ENCODE measurements at places on chromosomes 12 and 14. TPM values are rescaled to one million over a fixed set of nuclear protein-coding genes. Genes with fewer than 3 reads are reported as not detected.

Gene HOXC10
- not detected for total RNA-seq

Gene TPPP2
- not detected for total RNA-seq

Gene BMP4
- 10.7 TPM for total RNA-seq

Gene MANSC4
- not detected for total RNA-seq

Gene BATF
- total RNA-seq, result 1.2 TPM

Gene MVK
- total RNA-seq, result 14.0 TPM

Gene NPAS3
- total RNA-seq, result under 0.01 TPM

Gene MIP
- total RNA-seq, result 0.19 TPM

Gene FAIM2
- total RNA-seq, result 1.7 TPM

Gene LYZ
- total RNA-seq, result under 0.01 TPM

Gene SOAT2
- not detected for total RNA-seq

Gene SYNDIG1L
- total RNA-seq, result under 0.01 TPM

Gene PROX2
- total RNA-seq, result not detected

Gene JAG2
- total RNA-seq, result 0.58 TPM

Gene CRIP2
- 35.2 TPM for total RNA-seq

Gene RFLNA
- 43.1 TPM for total RNA-seq

Gene DERA
- total RNA-seq, result 65.6 TPM

Gene SLC38A6
- 61.2 TPM for total RNA-seq

Gene TESPA1
- total RNA-seq, result not detected

Gene MDGA2
- total RNA-seq, result under 0.01 TPM

Gene GZMH
- not detected for total RNA-seq

Gene RPL10L
- not detected for total RNA-seq

Gene SALL2
- total RNA-seq, result 1.2 TPM

Gene PIANP
- total RNA-seq, result under 0.01 TPM

Gene FGFR1OP2
- total RNA-seq, result 71.6 TPM

Gene ERP27
- 0.19 TPM for total RNA-seq

Gene ISCU
- 109 TPM for total RNA-seq

Gene KRT85
- total RNA-seq, result not detected

Gene DMAC2L
- total RNA-seq, result 2.3 TPM

Gene TBC1D30
- 0.85 TPM for total RNA-seq

Gene C12orf42
- total RNA-seq, result not detected

Gene ADAM21
- total RNA-seq, result 1.5 TPM

Gene GRIN2B
- 0.19 TPM for total RNA-seq

Gene CCER1
- total RNA-seq, result not detected

Gene MYF5
- not detected for total RNA-seq

Gene TRMT5
- 14.0 TPM for total RNA-seq

Gene FOXN4
- not detected for total RNA-seq

Gene TUNAR
- not detected for total RNA-seq
